ENCODE measurements at places on chromosomes 13 and 19.

DNA sequence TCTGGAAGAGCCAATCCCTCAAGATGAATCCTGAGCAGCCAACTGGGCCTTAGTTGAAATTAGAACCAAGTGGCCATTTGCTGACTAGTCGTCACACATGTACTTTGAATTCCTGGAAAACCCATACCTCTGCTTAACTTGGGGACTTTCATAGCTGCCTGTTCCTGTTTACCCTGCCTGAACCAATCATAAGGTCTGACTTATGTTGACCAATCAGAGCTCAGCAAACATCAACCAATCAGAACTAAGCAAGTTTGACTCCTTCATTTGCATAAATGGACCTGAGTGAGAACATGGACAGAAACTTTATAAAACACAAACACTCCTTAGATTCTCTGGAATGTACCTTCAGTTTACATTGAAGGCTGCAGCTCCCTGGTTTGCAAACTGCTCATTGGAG, 50.8 kb downstream of the LATS2 start:
- DNase-seq: no peak

DNA sequence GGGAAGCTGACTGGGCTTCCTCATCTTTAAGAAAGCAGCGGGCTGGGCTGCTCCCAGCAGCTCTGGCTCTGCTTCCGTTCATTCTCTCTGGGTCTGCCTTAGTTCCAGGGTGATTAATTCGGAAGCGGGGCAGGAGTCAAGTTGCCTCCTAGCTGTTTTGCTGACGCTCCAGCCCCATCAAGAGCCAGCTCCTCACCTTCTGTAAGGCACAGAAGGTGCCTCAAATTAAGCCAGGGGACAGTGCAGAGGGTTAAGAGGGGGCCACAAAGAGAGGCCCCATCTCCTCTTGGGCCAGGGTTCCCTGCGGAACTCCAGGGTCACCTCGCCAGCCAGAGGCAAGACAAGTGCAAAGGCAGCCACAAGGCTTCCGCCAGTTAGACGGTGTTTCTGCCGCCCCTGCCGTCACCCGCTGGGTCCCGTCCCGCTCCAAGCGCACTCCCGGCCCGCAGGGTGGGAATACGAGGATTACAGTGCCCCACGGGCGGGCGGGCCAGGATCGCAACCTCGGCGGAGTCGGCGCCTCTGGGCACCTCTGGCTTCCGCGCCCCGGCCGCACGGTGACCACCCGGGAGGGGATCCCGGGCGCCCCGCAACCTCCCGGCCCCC, 508 bp downstream of the SLC15A1 start:
- DNase-seq: peak; percentile 30

DNA sequence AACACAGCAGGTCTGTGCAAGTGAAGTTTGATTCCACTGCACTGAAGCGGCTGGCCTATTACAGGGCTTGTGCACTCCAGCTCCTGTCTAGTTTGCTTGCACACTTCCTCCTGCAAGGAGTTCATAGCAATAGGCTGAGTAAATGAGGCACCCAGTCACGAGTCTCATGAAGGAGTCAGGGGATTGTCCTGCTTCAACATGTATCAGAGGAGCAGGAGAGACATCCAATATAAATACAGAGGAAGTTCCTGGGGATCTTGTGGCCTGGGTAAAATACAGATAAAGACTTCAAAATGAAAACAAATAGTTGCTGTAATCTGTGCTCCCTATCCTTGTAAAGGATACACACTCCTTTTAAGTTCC, 259.9 kb downstream of the SLITRK1 start:
- no peak for DNase-seq

DNA sequence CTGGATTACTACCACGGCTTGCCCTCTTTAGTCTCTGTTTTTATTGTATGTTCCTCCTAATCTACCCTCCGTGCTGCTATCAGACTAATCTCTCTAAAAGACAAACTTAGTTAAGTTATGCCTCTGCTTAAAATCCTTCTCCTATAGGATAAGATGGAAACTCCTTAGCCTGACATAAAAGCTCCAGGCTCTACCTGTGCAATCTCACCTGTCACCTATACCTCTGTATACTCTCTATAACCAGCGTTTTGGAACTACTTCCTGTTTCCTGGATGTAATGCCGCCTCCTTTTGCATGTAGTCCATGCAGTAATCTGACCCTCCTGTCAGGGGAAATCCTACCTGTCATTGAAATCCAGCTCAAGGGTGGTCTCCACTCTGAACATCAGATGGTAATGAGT, 41.2 kb downstream of the OLFM4 start:
- DNase-seq: no peak

GRCh38 chr19:5269926-5270325, 70.7 kb downstream of the PTPRS start:
- no peak for DNase-seq

DNA sequence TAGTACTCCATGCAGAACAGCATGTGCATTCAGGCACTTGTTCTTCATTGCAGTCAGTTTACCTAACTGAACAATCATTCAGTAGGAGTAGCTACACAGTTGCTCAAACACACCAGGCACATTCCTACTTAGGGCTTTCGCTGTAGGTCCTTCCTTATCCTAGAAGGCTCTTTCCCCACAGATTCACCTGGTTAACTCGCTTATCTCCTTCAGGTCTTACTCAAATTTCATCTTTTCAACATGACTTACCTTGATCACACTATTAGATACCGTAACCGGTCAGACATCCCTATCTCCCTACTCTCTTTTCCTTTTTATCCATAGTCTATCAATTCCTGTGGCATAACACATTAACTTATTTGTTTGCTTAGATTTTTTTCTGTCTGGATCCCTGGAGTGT, 14.6 kb downstream of the EDNRB start:
- DNase-seq: no peak

- no peak for DNase-seq
Observed at GRCh38 chr13:43009506-43009905, 13.9 kb upstream of the DNAJC15 start.

GRCh38 chr13:113170511-113170910, 12.1 kb downstream of the PROZ start:
- no peak for DNase-seq

GRCh38 chr19:6056282-6056741, 54.0 kb downstream of the RFX2 start:
- no peak for DNase-seq

GRCh38 chr19:53147645-53148044, 11.2 kb downstream of the ZNF347 start:
- no peak for DNase-seq

DNA sequence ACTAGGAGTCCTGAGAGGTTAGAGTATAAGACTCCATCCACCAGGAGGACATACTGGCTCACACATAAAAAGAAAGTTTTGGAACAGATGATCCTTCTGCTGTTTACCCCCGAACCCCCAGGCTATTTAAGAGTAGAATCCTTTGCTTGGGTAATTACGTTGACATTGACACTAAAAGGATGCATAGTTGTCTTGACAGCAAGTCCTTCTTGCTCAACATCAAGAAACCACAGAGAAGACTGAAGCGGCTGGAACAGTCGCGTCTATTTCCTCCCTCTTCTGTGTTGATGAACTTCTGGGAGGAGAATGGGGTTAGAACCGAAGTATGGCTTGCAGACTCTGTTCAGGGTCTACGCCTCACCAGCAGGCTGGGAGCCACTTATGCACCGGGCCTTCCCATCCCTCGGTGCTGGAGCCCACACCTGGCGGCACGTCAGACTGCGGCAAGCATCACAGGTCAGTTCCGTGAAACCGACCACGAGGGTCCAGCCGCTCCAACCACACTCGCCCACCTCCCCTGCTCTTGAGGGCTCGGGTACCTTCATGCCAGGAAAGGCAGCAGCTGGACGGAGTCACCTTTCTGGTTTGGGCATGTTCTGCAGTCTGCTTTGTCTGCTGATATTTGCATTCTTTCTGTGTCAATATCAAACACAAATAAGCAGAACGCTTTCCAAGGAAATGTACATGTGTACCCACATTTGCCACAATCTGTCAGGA, 42.4 kb upstream of the RANBP3 start:
- no peak for DNase-seq

GRCh38 chr19:39131255-39131755, 5.7 kb downstream of the PAK4 start:
- DNase-seq: no peak

DNA sequence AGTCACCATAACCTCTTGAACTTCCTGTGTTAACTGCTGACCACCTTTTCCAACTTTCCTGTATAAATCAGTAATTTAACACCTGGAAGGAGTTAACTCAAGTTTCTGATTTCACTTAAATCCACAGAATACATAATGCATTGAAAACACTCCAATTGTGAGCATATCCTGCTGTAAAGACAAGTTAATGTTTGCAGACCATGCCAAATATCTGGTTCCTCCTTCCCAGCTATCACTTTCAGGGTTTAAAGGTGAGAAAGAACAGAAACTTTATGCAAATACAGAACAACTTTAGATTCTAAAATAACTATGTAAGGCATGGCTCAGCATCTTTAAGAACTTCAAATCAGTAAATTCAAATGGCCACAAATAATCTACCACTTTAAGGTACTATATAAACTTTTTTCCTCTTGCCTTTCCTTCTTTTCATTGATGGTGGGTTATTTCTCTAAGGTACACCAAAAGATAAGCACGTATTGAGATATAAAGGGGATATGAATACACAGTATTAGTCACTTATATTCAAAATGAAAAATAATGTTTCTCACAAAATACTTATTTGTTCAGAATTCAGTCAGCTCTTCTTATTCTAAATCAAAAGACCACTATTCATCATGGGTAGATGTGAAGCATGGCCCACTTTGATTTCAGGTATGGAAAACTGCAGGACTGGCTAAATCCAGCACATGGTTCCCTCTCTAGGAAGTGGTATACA, 6.6 kb upstream of the TPTE2 start:
- DNase-seq: no peak

DNA sequence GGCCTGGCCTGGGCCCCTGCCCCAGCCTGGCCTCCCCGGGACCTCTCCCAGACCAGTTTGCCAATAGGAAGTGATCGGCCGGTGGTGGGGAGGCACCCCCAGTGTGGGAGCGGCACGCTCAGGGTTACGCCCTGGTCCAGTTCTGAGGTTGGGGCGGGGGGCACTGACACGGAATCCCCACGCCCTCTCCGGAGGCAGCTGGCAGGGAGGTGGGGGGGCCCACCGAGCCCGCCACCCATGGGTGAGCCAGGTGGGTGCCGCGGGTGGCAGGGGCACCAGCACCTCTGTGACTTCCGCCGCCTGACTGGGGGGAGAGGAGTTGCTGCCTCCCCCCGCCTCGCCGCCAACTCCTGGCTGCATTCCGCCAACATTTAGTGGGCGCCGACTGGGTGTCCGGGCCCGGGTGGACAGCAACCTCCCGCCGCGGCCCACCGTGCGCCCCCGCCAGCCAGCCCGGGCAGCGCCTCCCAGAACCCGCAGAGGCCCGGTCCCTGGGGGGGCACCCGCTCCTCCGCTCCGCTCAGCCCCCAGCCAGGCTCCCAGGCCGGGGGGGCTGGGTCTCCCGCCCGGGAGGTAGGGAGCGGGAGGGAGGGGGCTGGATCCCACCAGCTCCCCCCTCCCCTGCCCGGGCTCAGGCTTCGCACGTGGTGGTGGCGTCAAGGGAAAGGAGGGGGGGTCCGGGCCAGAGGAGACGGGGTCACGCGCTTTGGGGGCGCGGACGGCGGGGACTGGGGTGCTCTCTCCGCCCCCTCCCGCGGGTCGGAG, 2.0 kb downstream of the ZBTB7A start:
- DNase-seq: no peak

DNA sequence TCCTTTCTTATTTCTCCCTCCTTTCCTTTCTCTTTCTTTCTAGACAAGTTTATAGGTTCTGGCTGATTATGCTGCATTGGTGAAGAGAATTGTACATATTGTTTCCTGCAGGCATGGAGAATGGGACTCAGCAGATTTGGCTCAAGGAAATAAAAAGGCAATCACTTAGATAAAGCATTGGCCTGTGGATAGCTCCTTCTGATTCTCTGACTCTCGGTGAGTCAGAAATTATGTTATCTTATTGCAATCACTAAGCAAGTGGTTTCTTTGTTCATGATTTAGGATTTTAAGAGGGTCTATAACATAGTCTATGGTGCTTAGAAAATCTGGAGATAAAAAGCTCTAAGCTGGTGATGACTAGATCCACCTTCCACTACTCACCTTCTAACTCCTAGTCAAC, 54.0 kb upstream of the POSTN start:
- no peak for DNase-seq

- no peak for DNase-seq
Observed at GRCh38 chr13:60120617-60121336, 43.0 kb downstream of the DIAPH3 start.

GRCh38 chr13:26587251-26587650, 29.8 kb downstream of the WASF3 start:
- no peak for DNase-seq

DNA sequence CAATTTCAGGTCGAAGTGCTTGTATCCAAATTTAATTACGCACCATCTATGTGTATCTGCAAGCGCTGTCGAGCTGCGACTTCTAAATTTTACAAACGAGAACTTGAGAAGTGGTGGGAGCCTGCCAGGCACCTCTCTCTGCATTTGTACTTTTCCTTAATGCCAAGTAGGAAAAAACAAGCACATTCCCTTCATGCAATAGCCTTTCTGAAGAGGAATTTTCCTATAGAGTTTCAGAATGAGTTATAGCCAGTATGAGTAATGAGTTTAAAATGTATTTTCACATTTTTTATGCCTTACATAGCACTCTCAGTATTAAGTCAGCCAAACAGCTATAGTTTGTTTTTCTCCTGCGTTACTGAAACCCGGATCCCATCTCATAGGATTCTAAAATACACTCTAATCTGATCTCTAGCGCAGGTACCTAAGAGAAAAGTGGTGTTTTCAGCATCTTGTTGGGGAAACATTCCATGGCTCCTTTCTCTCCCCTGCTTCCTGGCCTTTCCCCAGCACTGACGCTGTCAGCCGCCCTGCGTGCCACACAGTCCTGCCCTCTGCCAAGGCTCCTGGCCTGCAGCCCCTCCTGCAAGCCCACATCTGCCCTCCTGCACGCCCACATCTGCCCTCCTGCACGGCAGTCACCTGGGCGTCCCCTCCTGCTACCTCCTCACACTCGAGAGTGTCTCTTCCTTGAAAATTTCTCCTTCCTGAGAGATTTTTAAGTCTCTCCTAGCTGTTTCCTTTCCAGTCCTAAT, 526.9 kb downstream of the MYO16 start:
- peak; percentile 55 for DNase-seq

GRCh38 chr19:39996218-39996810, 546 bp upstream of the ZNF546 start:
- DNase-seq: peak; percentile 80

DNA sequence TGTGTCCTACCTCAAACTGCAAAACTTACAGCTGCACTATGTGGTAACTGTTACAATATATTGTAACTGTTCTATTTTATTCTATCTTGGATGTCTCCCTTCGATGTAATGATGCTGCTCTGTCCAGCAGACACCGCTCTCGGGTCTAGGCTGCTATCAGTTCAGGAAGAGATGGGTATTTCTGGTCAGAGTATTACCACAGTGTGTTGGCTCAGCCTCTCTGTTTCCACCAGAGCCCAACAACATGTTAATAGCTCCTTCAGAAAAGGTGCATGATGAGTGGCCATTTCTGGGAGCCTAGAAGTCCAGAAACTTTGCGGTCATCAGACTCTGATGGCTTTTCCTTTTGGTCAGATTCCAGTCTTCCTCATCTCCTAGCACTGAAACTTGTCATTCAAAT, 35.9 kb upstream of the IGFL1 start:
- DNase-seq: no peak

GRCh38 chr13:41812851-41813250, 148.1 kb downstream of the VWA8 start:
- DNase-seq: no peak

Measured in SW480 (cell line).